GM20000 (cell line): ENCODE measurements at places on chromosomes 2 and 18.

DNA sequence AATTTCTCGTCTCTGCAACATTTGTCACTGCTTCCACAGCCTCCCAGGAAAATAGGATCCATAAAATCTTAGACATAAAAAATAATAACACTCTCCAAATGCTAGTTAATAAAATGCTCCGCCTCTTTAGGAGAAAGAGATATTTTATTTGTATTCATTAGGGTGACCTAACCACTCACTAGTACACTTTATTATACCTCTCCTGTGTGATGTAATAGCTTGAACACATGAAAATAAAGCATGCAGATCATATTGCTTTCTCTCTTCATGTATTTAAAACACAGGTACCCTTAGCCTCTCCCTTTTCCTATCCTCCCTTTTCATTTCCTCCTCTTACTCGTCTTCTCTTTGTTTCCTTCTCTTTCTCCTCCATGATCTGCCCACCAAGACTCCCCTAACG, 694.2 kb downstream of the EPHA4 start:
- no peak for DNase-seq

- DNase-seq, result no peak
Measured at GRCh38 chr2:121603185-121603584, 46.1 kb downstream of the CLASP1 start.

- DNase-seq, result no peak
Measured at GRCh38 chr2:146587291-146587713, 1257.5 kb upstream of the ACVR2A start.

- no peak for DNase-seq
Measured at GRCh38 chr2:235460548-235461047, 33.2 kb upstream of the AGAP1 start.

DNA sequence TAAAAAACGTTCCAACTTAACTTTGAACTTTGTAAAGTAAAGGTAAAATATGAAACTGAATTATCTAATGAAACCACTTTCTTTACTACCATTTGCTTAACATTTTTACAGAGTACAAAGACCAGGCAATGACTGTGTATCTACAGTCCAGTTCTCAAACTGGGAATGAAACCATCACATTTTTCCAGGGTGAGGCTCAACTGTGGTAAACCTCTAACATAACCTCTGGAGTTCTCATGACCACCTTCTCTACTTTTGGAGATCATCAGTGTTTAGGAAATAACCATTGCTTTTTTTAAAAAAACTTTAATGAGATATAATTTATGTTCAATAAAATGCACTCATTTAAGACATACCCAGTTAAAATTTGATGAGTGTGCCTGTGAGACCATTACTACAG, 223.5 kb downstream of the RNF152 start:
- no peak for DNase-seq

DNA sequence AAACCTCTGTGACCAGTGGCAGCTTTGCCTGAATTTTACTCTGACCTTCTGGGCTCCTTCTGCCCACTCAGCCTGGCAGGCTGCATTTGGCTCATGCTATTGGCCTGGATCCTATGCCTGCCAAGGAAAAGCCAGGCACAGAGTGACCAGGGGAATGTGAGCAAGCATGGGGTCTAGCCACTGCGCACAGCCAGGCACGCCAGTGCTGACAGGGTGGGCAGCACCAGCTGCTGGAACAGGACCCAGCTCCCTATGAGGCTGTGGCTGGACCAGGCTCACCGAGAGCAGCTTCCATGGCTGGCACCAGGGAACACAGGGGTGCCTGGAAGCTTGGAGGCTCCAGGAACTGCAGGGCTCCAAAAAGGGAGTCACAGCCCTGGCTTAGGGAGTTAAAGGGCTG, 311.5 kb upstream of the SYT4 start:
- DNase-seq, result no peak

GRCh38 chr2:46854260-46854659, 61.3 kb downstream of the MCFD2 start:
- no peak for DNase-seq

DNA sequence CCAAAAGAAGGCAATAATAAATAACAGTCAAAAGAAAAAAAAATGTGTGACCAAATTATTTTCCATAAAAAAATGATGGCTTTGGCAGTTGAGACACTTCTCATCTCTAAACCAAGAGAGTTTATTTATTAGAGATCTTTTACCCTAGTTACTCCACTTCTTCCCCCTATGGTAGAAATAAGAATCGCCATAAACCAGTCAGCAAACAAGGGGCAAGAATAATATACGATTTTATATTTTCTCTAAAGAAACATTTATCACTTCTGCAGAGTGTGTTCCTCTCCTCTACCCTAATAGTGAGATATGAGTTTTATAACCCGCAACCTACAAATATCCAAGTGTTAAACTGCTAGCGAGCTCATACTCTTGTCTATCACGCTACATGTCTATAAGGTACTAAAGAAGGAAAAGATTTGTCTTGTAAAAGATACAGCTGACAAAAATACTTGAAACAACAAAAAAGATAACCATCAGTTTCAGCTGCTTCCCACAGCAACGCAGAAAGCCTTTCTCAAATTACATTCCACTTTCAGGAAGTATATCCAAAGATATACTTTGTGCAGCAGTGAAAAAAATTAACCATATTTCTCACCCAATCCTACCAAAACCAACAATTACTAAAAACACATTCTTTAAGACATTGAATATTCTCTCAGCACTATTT, 2.3 kb downstream of the RNF103 start:
- DNase-seq, result no peak

GRCh38 chr2:195408196-195408595, 248.8 kb upstream of the SLC39A10 start:
- no peak for DNase-seq

- no peak for DNase-seq
Measured at GRCh38 chr2:60472041-60472440, 81.4 kb downstream of the BCL11A start.

DNA sequence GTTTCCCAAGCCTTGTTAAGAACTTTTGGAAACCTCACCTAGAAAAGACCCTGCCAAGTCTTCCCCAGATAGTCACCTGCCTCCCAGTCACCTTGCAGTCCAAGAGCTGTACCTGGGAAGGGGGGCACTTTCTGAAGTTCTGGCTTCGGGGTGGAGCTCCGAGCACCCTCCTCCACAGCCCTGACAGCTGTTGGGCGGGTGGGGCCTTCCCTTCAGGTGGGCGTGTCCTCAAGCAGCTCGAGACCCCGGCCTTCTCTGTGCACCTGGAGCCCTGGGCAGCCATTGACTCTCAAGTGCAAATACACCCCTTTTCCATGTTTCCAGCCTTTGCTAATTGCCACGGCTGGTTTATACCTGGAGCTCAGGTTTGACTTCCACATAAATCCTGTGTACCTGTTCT, 37.0 kb upstream of the IGFBP5 start:
- no peak for DNase-seq

DNA sequence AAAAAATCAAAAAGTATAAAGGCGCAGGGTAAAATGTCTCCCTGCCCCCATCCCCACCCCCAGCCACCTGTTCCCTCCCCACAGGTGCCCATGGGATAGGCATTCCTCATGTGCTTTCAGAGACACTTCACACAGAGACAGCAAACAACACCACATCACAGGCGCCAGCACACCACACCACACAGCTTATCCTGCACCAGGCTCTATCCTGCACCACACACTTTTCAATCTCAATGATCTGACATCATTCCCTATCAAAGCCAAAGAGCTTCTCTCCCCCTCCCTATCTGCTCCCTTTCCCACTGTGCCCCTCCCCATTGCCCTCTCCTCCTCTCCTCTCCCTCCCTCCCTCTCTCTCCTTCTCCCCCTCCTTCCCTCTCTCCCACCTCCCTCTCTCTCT, 15.5 kb downstream of the FAM178B start:
- DNase-seq, result no peak

GRCh38 chr18:69143084-69143483, 257.6 kb upstream of the DOK6 start:
- no peak for DNase-seq
